Gastroesophageal sphincter (tissue), 4 donors: ENCODE measurements at places on chromosomes 11 and 22. TPM values are rescaled to one million over a fixed set of nuclear protein-coding genes. Genes with fewer than 3 reads are reported as not detected.

DNA sequence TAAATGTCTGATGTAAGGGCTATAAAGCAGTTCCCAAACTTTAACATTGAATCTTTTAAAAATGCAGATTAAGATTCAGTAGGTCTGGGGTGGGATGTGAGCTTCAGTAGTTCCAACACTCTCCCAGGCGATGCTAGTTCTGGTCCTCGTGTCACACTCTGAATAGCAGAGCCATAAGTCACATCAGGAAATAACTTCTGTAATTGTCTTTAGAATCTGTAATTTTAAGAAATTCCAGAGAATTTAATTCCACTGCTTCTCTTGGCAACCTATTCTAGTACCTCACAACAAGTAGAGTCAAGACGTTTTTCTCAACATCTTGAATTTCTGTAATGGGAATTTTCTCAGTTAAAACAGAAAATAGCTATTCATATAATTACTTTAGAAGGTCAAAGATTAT, 223.1 kb downstream of the TMEM135 start:
- ATAC-seq, result no peak

GRCh38 chr11:99803501-99803900, 782.8 kb downstream of the CNTN5 start:
- ATAC-seq, result no peak

GRCh38 chr11:45289369-45289768, 3.2 kb upstream of the SYT13 start:
- ATAC-seq, result no peak

- no peak for ATAC-seq
These were observed 102.3 kb upstream of the CD44 start for GRCh38 chr11:35036639-35037038.

GRCh38 chr11:26326793-26327400, 5.0 kb upstream of the ANO3 start:
- no peak for ATAC-seq

Gene ARHGAP20
- 6.5 TPM for total RNA-seq

Gene CCDC89
- total RNA-seq, result 1.7 TPM

- no peak for ATAC-seq
These were observed 22.8 kb downstream of the SYN3 start for GRCh38 chr22:33035272-33035863.

Gene FOLR2
- total RNA-seq, result 52.5 TPM

DNA sequence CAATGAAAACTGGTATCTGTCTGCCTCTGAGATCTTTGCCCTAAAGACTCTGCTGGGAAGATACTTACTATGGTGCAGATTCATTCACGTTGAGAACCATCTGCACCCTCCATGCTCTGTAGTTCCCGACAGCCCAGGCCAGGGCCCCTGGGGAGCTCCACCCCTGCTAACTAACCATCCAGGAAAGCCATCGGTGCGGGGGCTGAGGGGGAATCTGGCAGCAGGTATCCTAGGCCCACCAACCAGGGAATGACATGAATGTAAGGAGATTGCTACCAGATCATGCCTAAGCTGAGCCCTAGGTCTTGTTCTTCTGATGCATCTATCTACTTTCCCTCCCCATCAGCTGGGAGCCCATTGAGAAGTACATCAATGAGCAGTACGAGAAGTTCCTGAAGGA, 11.3 kb upstream of the WBP2NL start:
- no peak for ATAC-seq

Gene MN1
- total RNA-seq, result 28.2 TPM

Gene HEPHL1
- not detected for total RNA-seq

Gene SCGB1C1
- total RNA-seq, result not detected

DNA sequence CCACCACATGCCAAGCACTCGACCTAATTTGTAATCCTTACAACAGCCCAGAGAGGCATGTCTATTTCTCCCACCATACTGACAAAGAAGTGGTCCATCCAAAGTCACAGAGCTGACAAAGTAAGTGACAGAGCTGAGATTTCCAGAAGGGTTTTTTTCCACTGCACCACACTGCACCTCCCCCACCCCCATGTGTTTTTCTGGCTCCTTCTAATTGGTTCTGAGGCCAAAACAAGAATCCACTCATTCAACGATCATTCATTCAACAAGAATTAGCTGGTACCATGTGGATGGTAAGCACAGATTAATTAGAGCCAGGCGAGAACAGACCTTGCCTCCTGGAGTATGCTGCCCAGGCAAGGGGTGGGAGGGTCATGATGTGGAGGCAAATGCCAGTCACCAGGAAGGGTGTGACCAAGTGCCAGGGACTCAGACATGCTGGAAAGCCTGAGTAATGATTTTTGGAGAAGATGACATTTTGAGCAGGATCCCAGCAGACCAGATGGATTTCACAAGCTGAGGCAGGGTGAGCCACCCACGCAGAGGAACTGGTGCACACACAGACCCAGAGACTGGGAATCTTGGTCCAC, 14.9 kb upstream of the PRG2 start:
- no peak for ATAC-seq

Gene SAA2
- total RNA-seq, result not detected

Gene GRM5
- total RNA-seq, result not detected

Gene CD82
- total RNA-seq, result 24.0 TPM

Gene SLC29A2
- total RNA-seq, result 1.6 TPM

DNA sequence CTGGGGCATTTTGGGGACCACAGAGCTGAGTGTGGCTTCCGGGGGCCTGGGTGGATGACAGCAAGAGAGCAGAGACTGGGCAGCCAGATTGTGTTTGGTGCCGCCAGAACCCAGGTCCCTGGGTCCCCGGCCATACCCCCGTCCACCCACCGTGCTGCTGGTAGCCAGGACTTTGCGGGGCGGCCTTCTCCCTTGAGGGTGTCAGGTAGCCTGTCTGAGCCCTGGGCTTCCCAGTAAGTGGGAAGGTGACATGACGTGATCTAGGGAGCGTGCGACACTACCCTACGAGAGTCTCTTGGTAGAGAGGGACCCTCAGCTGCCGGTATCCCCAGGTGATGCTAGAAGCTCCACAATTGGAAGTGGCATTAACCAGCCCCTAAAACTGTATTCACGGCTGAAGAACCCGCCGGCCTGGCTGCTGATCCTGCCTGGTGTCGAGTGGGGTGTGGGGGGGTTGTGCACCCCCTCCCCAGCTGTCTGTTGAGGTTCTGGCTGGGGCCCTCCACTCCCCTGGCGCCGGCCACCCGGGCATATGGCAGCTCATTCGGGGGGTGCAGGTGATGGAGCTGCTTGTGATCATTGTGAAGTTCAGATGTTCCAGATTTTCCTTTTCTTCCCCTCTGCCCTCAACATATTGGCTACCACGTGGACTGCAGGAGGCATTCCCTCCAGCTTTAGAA, 66.9 kb downstream of the MPPED1 start:
- no peak for ATAC-seq

Gene ALDH3B1
- total RNA-seq, result 8.7 TPM
